ENCODE measurements at places on chromosomes 16 and 17.

DNA sequence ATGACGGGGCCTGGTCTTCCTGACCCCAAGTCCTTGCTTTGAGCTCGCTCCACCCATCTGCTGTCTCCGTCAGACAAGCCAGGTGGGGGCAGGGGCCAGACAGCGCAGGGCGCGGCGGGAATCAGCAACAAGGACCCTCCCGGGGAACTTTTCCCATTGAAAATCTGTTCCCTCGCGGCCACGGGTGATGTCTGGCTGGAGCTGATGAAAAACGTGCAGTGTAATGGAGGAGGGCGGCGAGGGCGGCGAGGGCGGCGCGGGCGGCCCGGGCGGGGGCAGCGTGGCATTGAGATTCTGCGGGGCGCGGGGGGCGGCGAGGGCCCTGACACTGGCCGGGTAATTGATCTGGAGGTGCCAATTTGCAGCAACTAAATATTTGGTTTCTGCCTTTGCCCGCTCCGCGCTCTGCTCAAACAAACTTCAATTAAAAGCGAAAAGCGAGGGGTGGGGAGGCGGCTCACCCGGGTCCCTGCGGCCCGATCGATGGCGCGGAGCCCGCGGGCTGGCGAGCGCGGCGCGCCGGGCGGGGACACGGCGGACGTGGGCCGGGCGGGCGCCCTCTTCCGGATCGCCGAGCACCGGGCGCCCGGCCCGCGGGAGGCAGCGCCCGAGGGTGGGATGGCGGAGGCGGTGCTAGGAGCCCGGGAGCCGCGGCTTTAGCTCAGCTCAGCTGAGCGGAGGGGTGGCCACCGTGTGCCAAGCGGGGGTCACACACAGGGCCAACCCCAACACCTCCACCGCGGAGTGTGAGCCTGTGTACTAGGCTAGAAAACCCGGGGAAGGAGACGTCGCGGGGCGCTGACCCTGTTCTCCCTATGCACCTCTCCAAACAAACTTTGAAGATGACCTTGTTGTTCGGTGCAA lies 32.4 kb downstream of the DCAKD start:
- no peak for DNase-seq

- DNase-seq = no peak
These were observed 53.9 kb downstream of the BANP start for GRCh38 chr16:88005181-88005581.

DNA sequence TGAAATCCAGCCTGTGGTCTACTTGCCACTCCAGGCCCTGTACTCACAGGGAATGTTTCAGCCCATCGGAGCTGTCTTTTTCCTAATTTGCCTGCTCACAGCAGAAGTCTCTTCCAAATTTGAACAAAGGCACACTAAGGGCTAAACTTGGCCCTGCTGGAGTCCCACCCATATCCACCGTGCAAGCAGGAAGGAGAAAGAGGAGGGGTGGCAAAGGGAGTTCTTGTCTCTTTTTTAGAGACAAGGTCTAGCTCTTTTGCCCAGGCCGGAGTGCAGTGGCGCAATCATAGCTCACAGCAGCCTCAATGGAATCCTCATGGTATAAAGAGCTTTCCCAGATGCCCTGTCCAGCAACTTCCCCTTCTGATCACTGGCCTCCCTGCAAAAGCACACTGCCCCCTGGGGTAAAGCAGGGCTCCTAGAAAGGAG lies 2.7 kb upstream of the PRM1 start:
- DNase-seq = no peak

- DNase-seq = no peak
These were observed 4.2 kb downstream of the NR1D1 start for GRCh38 chr17:40095944-40096791.

DNA sequence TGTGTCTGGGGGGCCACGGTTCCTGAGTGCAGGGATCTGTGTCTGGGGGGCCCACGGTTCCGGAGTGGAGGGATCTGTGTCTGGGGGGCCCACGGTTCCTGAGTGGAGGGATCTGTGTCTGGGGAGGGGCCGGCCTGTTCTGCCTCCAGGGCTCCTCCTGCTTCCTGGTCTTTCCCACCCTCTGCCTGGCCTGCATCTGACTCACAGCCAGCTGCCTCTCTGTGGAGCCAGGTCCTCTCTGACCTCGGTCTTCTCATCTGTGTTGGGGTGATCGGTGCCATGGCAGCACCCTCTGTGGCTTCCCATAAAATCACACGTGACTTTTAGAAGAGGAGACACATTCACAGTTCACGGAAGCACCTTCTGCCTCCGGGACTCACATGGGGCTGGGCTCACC lies 50.3 kb downstream of the ZFPM1 start:
- DNase-seq = no peak

- no peak for DNase-seq
These were observed 19.0 kb downstream of the SLC7A6 start for GRCh38 chr16:68283346-68283745.

GRCh38 chr17:51472670-51473205 lies 212.4 kb downstream of the UTP18 start:
- no peak for DNase-seq

GRCh38 chr17:41620583-41621434 lies 3.6 kb downstream of the KRT17 start:
- DNase-seq = no peak

- DNase-seq = no peak
These were observed 16.3 kb downstream of the FAM117A start for GRCh38 chr17:49747632-49748031.

DNA sequence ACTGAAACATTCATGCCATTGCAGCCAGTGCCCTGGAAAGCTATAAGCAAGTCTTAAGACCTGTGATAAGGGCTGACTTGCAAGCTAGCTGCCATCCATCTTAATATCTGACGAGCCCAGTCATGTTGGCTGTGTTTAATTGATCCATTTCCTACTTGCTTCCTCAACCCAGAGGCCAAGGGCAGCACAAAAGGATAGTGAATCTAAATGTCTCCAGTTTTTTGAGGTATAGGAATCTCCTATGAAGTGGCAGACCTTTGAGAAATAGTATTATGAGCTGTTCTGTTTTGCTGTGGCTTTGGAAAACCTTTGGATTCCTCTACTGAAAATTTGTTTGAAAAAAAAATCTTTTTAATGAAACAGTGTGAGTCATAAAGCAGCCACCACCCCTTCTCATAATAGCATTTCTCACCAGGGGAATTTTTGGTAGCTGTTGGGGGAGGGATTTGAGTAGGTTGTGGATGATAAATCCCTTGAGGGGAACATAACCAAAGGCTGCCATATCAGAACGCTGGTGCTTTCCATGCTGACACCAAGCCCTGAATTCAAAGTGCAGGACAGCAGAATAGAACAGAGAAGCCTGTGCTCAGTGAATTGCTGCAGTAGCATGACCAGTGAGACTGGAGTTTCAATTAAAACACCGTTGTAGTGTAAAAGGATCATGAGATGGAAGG lies 12.9 kb downstream of the ZNRF1 start:
- DNase-seq = peak; percentile 59

DNA sequence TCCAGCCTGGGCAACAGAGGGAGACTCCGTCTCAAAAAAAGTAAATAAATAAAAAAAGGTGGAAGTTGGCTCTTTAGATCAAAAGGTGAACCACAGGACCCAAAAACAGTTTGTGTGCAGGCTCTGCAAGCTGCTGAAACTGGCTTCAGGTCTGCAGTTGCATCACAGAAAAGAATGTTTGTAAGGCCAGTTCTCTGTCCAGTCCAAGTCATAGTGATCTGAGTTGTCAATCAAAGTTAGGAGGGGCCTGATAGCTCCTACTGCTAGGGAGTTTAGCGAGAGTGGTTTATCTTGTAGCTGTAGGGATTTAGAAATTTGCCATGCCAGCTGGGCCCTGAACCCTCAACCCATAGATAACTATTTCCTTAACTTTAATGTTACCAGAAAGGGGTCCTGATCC lies 101.2 kb upstream of the CACNG5 start:
- DNase-seq = no peak

GRCh38 chr16:21302898-21303528 lies 24.9 kb upstream of the CRYM start:
- DNase-seq = peak; percentile 66

DNA sequence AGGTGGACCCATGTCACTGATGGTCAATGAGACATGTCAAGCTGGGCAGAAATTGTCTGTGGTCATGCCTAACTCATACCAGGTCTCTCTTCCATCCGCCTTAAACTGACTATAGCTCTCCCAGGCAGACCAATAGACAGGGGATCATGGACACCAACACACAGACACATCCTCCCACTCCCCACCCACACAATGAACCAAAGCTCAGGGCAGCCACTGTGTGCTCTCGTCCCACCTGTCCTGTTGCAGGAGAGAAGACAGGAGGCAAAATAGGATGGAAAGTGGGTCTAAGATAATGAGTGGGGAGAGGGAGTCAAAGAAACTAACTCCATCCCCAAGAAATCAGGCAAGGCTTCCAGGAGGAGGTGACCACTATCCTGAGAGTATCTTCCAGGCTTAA lies 3.2 kb downstream of the PYY start:
- no peak for DNase-seq

GRCh38 chr16:80337786-80338185 lies 203.0 kb upstream of the DYNLRB2 start:
- no peak for DNase-seq

- no peak for DNase-seq
These were observed 2.6 kb upstream of the IL17C start for GRCh38 chr16:88635671-88636319.

GRCh38 chr16:74991268-74991592 lies 6.3 kb upstream of the WDR59 start:
- no peak for DNase-seq

GRCh38 chr17:69959283-69959682 lies 115.7 kb upstream of the KCNJ16 start:
- DNase-seq = no peak

- DNase-seq = peak; percentile 64
These were observed 153.3 kb downstream of the CHD9 start for GRCh38 chr16:53207810-53208752.

GRCh38 chr16:20203272-20203671 lies 124.0 kb downstream of the GP2 start:
- no peak for DNase-seq
